ENCODE measurements at places on chromosomes 11 and 22. TPM values are rescaled to one million over a fixed set of nuclear protein-coding genes. Genes with fewer than 3 reads are reported as not detected.

DNA sequence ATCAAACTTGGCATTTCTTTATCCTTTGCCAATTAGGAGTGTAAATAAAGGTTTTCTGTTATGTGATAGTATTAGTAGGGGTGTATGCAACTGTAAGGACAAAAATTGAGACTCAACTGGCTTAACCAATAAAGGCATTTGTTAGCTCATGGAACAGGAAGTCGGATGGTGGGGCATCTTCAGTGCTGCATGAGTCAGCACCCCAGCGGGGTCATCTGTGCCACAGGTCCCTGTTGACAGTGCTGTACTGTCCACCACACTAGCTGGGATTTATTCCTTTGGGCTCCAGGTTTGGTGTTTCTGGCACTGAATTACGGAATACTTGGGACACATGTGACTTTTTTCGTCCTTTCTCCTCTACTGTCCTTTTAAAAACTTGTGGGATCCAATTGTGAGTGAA lies 86.0 kb downstream of the PPP6R3 start:
- peaks cover 54% of the 10 kb centered on the region for H3K36me3 ChIP-seq
- no peak overlapping the region for H3K4me3 ChIP-seq
- H3K4me1 ChIP-seq = peaks cover 56% of the 10 kb centered on the region
- H3K27ac ChIP-seq = no peak overlapping the region

- no peak overlapping the region for H3K4me3 ChIP-seq
- peaks cover 4% of the 10 kb centered on the region for H3K4me1 ChIP-seq
- H3K27me3 ChIP-seq = no peaks in the 10 kb centered on the region
- H3K27ac ChIP-seq = no peak overlapping the region
- no peaks in the 10 kb centered on the region for H3K36me3 ChIP-seq
Observed at GRCh38 chr11:95567685-95568084, 221.9 kb downstream of the FAM76B start.

DNA sequence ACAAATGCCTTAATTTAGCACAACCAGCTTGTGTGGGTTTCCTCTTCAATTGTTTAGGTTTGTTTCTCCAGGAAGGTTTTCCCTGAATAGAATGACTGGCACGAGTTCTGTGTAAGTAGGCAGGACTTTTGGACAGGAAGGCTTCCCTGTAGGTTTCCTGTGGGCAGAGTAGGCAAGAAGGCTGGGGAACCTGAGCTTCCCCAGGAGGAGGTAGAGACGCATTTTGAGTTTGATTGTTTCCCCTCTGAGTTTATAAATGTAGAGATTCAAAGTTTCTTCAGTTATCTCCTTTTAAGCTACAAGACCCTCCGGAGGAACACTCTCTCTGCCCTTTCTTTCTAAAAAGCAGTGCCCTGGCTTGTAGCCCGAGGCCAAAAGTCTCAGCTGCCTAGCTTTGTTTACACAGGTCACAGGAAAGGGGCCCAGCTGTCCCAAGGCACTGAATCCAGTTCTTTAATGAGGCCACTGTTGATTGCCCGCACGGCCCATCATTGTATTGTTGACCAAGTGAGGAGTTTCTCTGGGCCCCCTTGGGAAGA lies 66.6 kb upstream of the RDX start:
- H3K27ac ChIP-seq = peak overlapping the region; percentile 25
- H3K4me3 ChIP-seq = no peak overlapping the region
- H3K36me3 ChIP-seq = no peaks in the 10 kb centered on the region

The MMP13 gene
- total RNA-seq = not detected
